ENCODE measurements at places on chromosomes 5 and 9.

DNA sequence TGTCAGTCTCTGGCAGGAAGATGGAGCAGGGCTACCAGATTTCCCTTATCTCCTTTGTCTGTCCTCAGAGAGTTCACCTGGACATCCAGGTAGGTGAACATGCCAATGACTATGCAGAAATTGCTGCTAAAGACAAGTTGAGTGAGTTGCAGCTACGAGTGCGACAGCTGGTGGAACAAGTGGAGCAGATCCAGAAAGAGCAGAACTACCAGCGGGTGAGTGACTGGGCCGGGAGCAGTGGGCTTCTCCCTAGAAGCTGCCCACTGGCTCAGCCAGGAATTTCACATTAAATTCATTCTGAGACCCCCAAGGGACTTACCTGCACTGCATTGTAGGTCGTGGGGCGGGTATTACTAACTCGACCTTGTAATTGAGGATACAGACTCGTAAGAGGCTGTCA is 2.1 kb downstream of the TMED9 start:
- DNase-seq: no peak

GRCh38 chr5:14101922-14102321 is 41.2 kb upstream of the TRIO start:
- no peak for DNase-seq

DNA sequence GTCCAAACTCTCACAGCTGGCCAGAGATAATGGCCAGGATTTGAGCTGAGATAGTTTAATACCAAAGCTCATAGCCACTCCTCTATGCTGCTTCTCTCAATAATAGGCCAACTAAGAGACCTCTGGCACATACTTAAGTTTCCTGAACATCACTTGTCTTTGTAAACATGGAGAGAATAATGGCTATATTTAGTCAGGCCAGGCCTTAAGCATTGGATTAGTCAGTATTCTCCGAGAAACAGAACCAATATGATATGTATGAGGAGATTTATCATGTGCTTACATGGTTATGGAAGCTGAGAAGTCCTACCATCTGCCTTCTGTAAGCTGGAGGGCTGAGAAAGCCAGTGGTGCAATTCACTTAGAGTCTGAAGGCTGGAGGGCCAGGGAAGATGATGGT is 45.4 kb downstream of the CFAP95 start:
- no peak for DNase-seq

GRCh38 chr9:37596504-37596903 is 4.1 kb upstream of the TOMM5 start:
- DNase-seq: no peak

- DNase-seq: no peak
Observed at GRCh38 chr9:110650261-110650660, 18.3 kb upstream of the MUSK start.

- DNase-seq: no peak
Observed at GRCh38 chr9:136757328-136757727, 715 bp downstream of the LCN8 start.

DNA sequence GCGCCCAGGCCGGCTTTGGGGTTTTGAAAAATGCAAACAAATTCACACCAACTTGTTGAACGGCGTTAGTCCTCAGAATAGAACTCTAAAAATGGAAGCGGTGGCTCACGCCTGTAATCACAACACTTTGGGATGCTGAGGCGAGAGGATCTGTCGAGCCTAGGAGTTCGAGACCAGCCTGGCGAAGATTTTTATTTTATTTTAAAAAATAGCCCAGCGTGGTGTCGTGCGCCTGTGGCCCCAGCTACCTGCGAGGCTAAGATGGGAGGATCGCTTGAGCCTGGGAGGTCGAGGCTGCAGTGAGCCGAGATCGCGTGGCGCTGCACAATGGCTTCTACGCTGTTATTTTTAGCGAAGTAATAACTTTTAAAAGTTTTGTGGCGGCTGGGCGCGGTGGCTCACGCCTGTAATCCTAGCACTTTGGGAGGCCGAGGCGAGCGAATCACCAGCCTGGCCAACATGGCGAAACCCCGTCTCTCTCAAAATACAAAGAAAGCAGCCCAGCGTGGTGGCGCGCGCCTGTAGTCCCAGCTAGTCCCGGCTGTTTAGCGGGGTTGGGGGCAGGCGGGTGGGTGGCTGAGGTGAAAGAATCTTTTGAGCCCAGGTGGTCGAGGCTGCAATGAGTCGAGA is 694 bp upstream of the PLIN2 start:
- peak; percentile 33 for DNase-seq

Data from renal pelvis (tissue), 12 donors.